Stimulated activated CD4-positive, alpha-beta T cell treated with anti-CD3 and anti-CD28 coated beads, Interleukin-4, amount 100 ng/mL, for 1 hour (primary cell): ENCODE measurements at places on chromosomes 6 and 20.

DNA sequence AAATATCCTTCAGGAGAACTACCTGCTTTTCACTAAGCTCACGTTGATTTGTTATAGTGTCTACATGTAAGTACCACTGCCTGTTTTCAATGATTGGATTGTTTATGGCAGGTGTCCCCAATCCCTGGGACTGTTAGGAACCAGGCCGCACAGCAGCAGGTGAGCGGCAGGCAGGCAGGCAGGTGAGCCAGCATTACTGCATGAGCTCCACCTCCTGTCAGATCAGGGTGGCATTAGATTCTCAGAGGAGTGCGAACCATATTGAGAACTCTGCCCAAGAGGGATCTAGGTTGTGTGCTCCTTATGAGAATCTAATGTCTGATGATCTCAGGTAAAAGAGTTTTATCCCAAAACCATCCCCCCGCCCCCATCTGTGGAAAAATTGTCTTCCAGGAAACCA lies 303.3 kb downstream of the EYA4 start:
- DNase-seq: no peak

- no peak for DNase-seq
These were observed 30.9 kb downstream of the KIAA1755 start for GRCh38 chr20:38229376-38230252.

DNA sequence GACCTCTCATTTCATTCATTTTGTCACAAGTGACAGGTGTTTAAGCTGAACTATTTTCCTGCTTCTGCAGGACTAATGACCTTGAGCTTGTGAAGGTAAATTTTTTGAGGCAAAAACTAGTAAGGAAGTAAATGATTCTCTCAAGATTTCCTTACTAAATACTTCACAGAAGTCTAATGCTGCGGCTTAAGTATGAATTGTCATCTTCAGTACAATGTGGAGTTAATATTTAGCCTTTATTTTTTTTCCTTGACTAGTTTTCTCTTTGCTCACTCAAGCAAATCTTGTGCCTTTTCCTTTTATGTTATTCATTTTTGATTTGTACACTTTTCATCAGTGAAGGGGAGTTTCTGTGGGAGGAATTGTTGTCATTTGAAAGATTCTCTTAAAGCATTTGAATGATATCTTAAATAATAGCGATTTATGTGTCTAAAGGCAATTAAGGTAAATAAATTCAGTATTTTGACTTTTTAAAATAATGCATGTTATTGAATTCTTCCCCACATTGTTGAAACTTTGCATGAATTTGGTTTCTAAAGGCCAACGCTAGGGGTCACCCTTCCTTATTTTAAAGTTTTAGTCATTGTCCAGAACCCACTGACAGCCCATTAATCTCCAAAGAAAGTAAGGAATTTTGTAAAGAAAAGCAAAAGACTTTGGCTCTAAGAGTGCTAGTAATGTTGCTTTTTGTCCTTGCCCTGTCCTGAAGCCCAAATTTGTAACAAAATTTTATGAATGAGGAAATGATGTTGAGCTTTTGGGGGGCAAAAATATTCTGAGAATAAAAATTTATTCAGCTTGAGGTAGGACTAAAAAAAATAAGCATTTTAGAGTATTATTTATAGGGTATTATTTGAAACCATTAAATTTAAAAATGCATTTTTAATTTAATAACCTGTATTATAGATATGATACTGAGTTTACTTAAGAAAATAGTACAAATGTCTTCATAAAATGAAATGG lies 157.4 kb upstream of the LAMA2 start:
- peak; percentile 3 for DNase-seq

DNA sequence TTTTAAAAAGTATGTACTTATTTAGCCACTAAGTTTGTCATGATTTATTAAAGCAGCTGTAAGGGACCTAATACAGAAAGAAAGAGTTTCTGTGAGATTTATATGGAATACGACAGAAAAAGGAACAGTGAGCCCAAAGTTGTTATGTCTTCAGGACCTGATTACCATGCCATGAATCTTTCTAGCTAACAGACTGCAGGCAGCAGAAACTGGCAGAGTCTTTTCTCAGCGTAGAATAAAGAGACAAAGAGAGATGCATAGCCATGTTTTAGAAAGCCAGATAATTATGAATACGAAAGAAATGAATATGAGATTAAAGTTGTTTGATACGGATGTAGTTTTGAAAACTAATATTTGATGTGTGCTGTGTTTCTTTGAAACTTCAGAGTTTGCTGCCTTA lies 624.1 kb upstream of the ADGRB3 start:
- no peak for DNase-seq

DNA sequence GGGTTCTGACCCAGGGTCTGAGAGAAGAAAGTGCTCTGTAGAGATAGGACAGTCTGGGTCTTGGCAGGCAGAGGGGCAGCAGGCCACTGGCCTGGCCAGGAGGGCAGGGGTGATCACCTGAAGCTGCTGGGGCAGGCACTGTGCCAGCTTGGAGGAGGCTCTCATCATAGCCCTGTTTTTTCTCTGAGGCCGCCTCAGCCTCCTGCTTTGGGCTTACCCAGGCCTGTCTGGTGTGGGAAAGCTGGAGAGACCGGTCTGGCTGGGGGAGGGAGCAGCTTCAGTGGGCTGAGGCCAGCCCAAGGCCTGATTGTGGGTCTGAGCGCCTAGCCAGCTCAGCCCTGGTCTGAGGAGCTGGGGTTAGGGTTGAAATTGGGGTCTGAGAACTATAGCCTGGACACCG lies 3.9 kb downstream of the LPIN3 start:
- no peak for DNase-seq
